ENCODE measurements at places on chromosomes 5 and 9.

DNA sequence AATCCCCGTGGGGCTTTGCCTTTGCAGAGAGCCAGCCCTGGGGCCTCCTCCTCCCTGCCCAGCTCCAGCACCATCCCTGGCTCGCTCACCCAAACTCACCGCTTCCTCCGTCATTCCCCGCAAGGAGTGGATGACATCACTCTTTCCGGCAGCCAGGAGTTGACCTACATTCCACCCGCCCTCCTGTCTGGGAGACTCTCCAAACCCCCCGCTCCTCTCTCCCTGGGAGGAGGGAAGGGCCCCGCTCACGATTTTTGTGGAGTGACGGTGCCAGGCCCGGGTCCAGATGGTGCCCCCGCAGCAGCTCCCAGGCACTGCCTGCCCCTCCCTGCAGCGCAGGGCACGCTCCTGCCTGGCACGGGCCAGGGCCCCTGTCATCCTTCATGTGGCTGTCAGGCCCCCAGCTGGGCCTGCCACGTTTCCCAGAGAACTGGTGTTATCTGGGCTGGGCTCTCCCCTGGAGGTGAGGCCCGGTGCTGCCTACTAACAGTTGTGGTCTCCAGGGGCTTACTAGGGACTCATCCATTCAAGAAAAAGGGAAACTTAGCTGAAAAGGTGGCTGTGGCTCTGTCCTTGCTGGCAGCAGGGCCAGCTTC is 52.3 kb downstream of the NTNG2 start:
- peak; percentile 79 for DNase-seq

DNA sequence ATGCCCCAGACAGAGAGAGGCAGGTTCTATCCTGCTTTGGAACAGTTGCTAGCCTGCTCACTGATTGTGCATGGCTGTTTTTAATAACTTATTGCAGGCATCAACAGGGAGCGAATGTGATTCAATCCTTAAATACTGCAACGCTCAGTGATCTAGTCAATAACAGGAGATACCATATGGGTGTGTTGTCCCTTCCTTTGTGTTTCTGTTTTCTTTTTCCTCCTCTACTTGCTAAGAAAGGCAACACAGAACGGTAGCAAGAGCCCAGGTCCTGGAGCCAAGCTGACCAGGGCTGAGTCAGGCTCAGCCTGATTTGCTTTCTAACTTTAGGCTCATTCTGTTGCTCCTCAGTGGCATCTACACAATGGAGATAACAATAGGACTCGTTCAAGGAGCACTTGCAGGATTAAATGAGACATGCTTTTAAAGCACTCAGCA is 98.6 kb upstream of the EQTN start:
- no peak for DNase-seq

DNA sequence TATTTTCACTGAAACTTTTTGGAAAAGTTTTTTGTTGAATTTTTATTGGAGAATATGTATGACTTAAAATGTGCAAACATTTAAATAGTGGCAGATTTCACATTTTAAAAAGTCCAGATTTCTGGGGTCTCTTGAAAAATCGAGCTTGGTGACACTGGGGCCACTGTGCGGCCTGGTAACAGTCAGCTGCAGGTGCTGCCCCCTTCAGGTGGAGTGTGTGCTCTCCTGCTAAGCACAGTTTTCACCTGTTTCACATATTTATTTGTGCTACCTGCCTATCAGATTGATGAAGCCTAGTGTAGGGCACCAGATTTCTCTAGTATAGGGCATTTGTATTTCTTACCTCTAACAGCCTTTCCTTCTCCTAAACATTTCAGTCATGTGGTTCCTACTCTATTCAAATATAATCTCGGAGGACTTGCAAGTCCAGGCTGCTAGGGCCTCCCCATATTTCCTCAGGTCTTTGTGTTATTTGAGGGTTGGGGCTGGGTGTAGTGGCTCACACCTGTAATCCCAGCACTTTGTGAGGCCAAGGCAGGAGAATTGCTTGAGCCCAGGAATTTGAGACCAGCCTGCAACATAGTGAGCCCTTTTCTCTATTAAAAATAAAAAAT is 95.8 kb upstream of the KLF9 start:
- no peak for DNase-seq

DNA sequence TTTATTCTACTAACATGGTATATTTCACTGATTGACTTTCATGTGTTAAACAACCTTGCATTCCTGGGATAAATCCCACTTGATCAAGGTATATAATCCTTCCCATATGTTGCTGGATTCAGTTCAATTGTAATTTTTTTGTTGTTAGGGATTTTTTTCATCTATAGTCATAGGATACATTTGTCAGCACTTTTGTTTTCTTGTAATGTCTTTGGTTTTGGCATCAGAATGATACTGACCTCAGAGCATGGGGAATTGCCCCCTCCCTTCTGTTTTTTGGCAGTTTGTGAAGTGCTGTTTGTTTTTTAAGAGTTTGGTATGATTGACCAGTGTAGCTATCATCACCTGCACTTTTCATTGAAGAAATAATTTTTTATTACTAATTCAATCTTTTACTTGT is 176.8 kb upstream of the RASEF start:
- peak; percentile 58 for DNase-seq

GRCh38 chr5:143582869-143583268 is 179.4 kb upstream of the NR3C1 start:
- peak; percentile 84 for DNase-seq

DNA sequence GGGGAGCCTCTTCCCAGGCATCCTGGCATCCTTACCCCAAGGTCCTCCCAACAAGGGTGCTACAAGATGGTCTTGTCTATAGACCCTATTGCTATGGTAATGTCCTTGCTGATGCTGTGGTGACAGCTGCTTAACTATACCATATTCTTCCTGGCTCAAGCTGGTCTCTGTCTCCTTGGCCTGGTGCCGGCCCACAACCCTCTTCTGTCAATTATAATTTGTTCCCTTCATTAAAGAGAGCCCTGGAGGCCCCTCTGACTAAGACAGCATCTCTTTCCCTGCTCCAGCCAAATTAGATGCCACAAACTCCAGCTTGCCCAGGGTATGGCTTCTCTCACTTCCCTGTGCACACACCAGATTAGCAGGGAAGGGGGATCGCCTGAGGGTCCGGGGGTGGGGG is 86.7 kb downstream of the PSD2 start:
- no peak for DNase-seq

GRCh38 chr5:57818397-57818796 is 335.8 kb upstream of the ACTBL2 start:
- no peak for DNase-seq
